ENCODE measurements at places on chromosomes 7 and 10. TPM values are rescaled to one million over a fixed set of nuclear protein-coding genes. Genes with fewer than 3 reads are reported as not detected.

HKDC1 gene
- 0.27 TPM for total RNA-seq

CYP2C19 gene
- not detected for total RNA-seq

ITGB8 gene
- 74.8 TPM for total RNA-seq

TCAF2 gene
- 3.3 TPM for total RNA-seq

SSC4D gene
- total RNA-seq = not detected

PWWP2B gene
- 0.29 TPM for total RNA-seq

COBL gene
- under 0.01 TPM for total RNA-seq

ENO4 gene
- total RNA-seq = 2.2 TPM

- no peak overlapping the region for H3K27ac ChIP-seq
- no peaks in the 10 kb centered on the region for H3K4me1 ChIP-seq
- H3K4me3 ChIP-seq = no peak overlapping the region
- no peaks in the 10 kb centered on the region for H3K36me3 ChIP-seq
- H3K27me3 ChIP-seq = no peaks in the 10 kb centered on the region
Measured at GRCh38 chr7:87083865-87084519, 24.5 kb upstream of the ELAPOR2 start.

GRCh38 chr10:109996225-109996624 is 11.6 kb upstream of the ADD3 start:
- no peak for DNase-seq
- H3K27me3 ChIP-seq = no peaks in the 10 kb centered on the region
- peaks cover 5% of the 10 kb centered on the region for H3K4me1 ChIP-seq
- no peak overlapping the region for H3K4me3 ChIP-seq
- no peaks in the 10 kb centered on the region for H3K36me3 ChIP-seq

DNA sequence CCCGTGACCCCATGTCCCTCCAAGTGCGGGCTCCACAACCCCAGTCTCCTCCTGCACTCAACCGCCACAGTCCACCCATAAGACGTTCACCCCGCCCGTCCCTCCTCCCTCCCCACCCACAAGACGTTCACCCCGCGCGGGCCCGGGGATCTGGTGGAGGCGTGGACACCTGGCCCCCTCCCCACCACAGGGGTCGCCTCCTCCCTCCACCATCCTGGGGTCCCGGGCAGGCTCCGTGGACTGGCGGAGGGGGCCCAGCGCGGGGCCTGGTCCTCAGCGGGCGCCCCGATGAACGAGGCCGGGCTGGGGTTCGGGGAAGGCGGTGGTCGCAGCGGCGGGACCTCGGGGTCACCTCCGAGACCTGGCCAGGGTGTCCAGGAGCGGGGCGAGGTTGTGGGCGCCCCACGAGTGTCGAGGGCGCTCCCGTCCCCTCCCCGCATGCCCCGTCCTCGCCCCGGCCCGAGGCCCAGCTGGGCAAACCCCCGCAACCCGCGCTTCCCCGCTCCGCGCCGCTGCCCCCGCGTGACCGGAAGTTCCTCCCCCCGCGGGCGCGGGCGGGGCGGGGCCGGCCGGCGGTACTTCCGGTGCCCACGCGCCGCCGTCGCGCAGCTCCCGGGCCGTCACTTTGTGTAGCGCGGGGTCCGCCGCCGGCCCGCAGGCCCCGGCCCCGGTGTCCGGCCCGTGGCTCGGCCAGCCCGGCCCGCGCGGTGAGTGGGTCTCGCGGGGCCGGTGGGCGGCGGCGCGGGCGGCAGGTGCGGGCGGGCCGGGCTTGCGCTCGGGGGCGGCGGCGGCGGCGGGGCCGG is at the start of gene ZNF316:
TSS of gene ZNF316 (plus strand) at position 578 of the 803 bp plus-strand sequence. CDS start 5,092 bp downstream, outside the sequence.
- H3K4me1 ChIP-seq = no peaks in the 10 kb centered on the region
- peak within 1 kb of the TSS; percentile 62 for H3K4me3 ChIP-seq
- H3K27ac ChIP-seq = peak within 1 kb of the TSS; percentile 90
- DNase-seq = peak; percentile 51

- H3K4me3 ChIP-seq = no peak overlapping the region
- no peaks in the 10 kb centered on the region for H3K4me1 ChIP-seq
- no peak overlapping the region for H3K27ac ChIP-seq
- DNase-seq = peak; percentile 31
Measured at GRCh38 chr10:69362471-69362954, 54.2 kb downstream of the TACR2 start.

GRCh38 chr7:142914121-142914520 is 19.4 kb downstream of the TRPV5 start:
- H3K36me3 ChIP-seq = no peaks in the 10 kb centered on the region
- no peaks in the 10 kb centered on the region for H3K27me3 ChIP-seq
- no peak overlapping the region for H3K27ac ChIP-seq
- H3K4me3 ChIP-seq = no peak overlapping the region

DNA sequence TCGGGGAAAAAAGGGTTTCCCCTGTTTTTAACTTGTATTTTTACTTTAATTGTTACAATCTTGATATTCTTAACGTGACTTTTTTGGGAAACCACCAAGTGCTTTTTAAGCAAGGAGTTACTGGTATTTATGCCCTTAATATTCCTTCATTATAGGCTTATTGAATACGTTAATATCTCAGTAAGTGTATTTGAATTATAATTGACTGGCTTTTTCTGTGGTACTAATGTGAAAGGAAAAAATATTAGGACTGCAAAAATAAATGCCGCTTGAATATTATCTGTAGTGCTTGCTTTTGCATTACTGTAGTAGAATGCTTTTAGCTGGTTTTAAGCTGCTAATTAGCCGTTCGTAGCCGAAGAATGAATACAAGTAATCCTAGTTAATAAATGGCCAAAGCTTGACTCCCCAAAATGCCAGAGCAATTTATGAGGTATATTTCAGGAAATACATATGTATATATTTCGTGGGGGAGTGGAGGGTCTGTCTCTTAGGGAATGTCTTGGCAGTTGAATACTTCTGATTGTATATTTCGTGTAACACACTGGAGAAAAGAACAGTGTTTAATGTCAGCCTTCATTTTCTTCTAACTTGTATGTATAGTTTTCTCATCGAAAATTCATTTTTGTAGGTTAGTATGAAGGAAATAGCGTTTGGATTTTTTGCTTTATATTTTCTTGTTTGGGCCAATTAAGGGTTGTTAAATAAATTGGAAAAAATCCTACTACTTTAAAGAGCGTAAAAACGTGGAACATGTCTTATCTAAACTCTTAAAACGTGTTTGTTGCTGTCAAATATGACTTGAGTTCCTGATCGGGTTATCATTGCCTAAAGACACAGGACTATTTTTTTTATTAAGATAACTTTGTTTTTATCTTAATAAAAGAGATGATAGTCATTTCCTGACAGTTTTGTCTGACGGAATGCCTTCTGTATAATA is 1.5 kb downstream of the PDCD4 start:
- no peaks in the 10 kb centered on the region for H3K27me3 ChIP-seq
- H3K4me3 ChIP-seq = peak overlapping the region; percentile 93
- no peaks in the 10 kb centered on the region for H3K36me3 ChIP-seq
- no peaks in the 10 kb centered on the region for H3K4me1 ChIP-seq
- peak overlapping the region; percentile 98 for H3K27ac ChIP-seq
- DNase-seq = no peak

DNA sequence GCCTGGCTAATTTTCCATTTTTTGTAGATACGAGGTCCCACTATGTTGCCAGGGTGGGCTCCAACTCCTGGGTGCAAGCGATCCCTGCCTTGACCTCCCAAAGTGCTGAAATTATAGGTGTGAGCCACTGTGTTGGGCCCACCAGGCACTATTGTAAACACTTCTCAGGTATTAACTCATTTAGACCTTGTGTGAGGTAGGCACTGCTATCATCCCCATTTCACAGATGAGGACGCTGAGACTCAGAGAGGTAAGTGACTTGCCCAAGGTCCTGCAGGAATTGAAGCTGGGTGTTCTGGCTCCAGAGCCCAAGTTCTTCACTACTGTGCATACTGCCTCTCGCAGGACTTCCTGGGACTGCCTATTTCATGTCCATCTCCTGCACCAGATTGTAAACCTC is 67.1 kb upstream of the SYPL1 start:
- H3K27me3 ChIP-seq = no peaks in the 10 kb centered on the region
- H3K4me1 ChIP-seq = no peaks in the 10 kb centered on the region
- H3K36me3 ChIP-seq = no peaks in the 10 kb centered on the region
- no peak overlapping the region for H3K4me3 ChIP-seq

GRCh38 chr7:88109612-88110011 is 110.2 kb downstream of the SRI start:
- H3K4me1 ChIP-seq = no peaks in the 10 kb centered on the region
- no peak overlapping the region for H3K27ac ChIP-seq

DNA sequence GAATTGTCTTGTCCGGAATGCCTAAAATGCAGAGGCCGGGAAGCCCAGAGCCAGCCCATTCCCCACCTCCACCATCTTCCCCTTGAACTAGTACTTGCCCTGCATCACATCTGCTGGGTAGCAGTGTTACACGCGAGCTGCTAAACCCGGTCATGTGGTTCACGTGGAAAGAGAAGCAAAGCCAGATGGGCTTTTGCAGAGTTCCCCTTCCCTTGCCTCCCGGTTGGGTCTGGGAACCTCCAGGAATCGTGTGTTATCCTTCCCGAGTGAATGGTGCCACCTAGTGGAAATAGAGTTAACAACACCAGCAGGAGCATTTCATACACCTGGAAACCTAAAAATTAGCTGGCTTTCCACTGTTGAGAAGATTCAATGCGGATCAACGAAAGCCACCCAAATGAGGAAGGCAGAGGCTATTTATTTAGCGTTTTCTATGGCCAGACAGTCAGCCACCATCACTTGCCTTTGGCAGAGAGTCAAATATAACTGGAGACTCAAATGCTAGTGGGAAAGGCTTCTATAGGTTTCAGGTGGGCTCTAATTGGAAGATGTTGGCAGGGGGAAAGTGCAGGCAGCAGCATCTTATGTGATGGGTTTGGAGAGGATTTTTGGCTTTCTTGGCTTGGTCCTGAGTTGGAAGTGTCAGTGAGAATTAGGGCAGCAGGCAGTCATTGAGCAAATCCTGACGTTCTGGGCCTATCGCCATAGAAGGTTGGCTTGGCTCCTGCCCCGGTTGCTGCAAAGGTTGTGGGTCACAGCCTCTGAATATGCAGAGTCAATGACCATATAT is 12.9 kb upstream of the DENND2A start:
- no peak overlapping the region for H3K27ac ChIP-seq
- no peaks in the 10 kb centered on the region for H3K4me1 ChIP-seq
- peak; percentile 74 for DNase-seq
- H3K4me3 ChIP-seq = no peak overlapping the region
- H3K36me3 ChIP-seq = no peaks in the 10 kb centered on the region

DNA sequence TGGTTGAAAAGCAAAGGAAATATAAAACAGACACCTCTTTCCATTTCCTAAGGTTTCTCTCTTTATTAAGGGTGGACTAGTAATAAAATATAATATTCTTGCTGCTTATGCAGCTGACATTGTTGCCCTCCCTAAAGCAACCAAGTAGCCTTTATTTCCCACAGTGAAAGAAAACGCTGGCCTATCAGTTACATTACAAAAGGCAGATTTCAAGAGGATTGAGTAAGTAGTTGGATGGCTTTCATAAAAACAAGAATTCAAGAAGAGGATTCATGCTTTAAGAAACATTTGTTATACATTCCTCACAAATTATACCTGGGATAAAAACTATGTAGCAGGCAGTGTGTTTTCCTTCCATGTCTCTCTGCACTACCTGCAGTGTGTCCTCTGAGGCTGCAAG is 154.4 kb upstream of the LANCL2 start:
- H3K27ac ChIP-seq = no peak overlapping the region
- no peaks in the 10 kb centered on the region for H3K4me1 ChIP-seq
- no peaks in the 10 kb centered on the region for H3K36me3 ChIP-seq
- H3K27me3 ChIP-seq = no peaks in the 10 kb centered on the region
- no peak overlapping the region for H3K4me3 ChIP-seq
- DNase-seq = no peak

- H3K27ac ChIP-seq = no peak overlapping the region
- DNase-seq = no peak
- H3K4me1 ChIP-seq = no peaks in the 10 kb centered on the region
- H3K36me3 ChIP-seq = no peaks in the 10 kb centered on the region
- H3K4me3 ChIP-seq = no peak overlapping the region
Measured at GRCh38 chr10:100509241-100509840, 10.3 kb downstream of the SEC31B start.

GRCh38 chr7:128459394-128459878 is 3.8 kb downstream of the HILPDA start:
- no peak overlapping the region for H3K27ac ChIP-seq
- peak; percentile 60 for DNase-seq
- H3K4me1 ChIP-seq = peaks cover 6% of the 10 kb centered on the region

DNA sequence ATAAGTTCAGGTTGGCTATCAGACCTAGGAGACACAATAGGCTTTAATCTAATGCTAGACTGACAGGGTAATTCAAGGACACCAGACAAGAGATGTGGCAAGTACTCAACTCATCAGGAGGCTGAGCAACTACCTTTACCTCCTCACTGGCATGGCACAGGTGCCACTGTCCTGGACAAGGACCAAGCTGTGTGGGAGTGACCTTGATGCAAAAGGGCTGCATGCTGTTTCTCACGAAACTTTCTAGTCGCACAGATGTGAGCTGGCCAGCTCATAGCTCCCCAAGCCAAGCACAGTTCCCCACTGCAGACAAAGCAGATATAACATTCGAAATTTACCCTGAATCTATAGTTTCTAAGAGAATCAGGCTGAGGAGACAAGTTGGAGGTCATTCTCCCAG is 207.6 kb upstream of the GHITM start:
- H3K36me3 ChIP-seq = no peaks in the 10 kb centered on the region
- DNase-seq = no peak
- H3K4me3 ChIP-seq = no peak overlapping the region
- H3K27me3 ChIP-seq = no peaks in the 10 kb centered on the region
- H3K27ac ChIP-seq = no peak overlapping the region

DNA sequence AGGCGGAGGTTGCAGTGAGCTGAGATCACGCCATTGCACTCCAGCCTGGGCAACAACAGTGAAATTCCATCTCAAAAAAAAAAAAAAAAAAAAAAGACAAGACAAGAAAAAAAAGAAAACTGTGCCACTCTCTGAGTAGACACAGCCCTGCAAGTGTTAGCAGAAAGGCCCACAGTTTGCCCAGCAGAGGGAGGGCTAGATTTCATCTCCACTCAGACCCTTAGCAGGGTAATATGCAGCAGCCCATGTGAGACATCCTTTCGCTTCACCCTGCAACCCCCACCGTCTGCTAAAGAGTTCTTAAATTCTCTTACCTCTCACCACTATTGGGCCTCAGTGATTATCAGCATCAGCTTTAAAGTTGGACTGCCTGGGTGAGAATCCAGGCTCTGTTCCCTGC is 38.2 kb downstream of the CTNNA3 start:
- no peak overlapping the region for H3K4me3 ChIP-seq
- no peak overlapping the region for H3K27ac ChIP-seq
- no peaks in the 10 kb centered on the region for H3K4me1 ChIP-seq

- no peaks in the 10 kb centered on the region for H3K36me3 ChIP-seq
- no peak for DNase-seq
- H3K4me1 ChIP-seq = no peaks in the 10 kb centered on the region
- H3K27me3 ChIP-seq = no peaks in the 10 kb centered on the region
- H3K4me3 ChIP-seq = no peak overlapping the region
- no peak overlapping the region for H3K27ac ChIP-seq
Measured at GRCh38 chr10:49633327-49634068, 19.7 kb downstream of the CHAT start.

GRCh38 chr10:17235136-17235535 is 7.1 kb downstream of the VIM start:
- no peaks in the 10 kb centered on the region for H3K27me3 ChIP-seq
- H3K4me1 ChIP-seq = peaks cover 7% of the 10 kb centered on the region
- H3K36me3 ChIP-seq = no peaks in the 10 kb centered on the region
- DNase-seq = no peak
- H3K27ac ChIP-seq = peak overlapping the region; percentile 38
- H3K4me3 ChIP-seq = no peak overlapping the region

- H3K4me1 ChIP-seq = no peaks in the 10 kb centered on the region
- no peaks in the 10 kb centered on the region for H3K27me3 ChIP-seq
- no peak for DNase-seq
- no peak overlapping the region for H3K27ac ChIP-seq
- H3K4me3 ChIP-seq = no peak overlapping the region
Measured at GRCh38 chr10:98402931-98403718, 11.9 kb downstream of the PYROXD2 start.
